ENCODE measurements at places on chromosomes 1 and 21. TPM values are rescaled to one million over a fixed set of nuclear protein-coding genes. Genes with fewer than 3 reads are reported as not detected.

The CLDN19 gene
- not detected for total RNA-seq

The EPHX1 gene
- total RNA-seq: 16.6 TPM

The PADI1 gene
- total RNA-seq: 0.18 TPM

The DEPDC1 gene
- total RNA-seq: 3.0 TPM

The THEM4 gene
- total RNA-seq: 9.8 TPM

The DRAXIN gene
- 1.2 TPM for total RNA-seq

The LCE2C gene
- not detected for total RNA-seq

The WNT4 gene
- 0.59 TPM for total RNA-seq

The MAP3K21 gene
- 0.59 TPM for total RNA-seq

The RGS5 gene
- total RNA-seq: 33.9 TPM

The PTPN7 gene
- total RNA-seq: not detected

The LENEP gene
- total RNA-seq: not detected

The LHX4 gene
- under 0.01 TPM for total RNA-seq

The OR2T29 gene
- not detected for total RNA-seq

The PPFIA4 gene
- 24.6 TPM for total RNA-seq

The FNDC5 gene
- 0.37 TPM for total RNA-seq

The SPRR3 gene
- not detected for total RNA-seq

The MEX3A gene
- 3.3 TPM for total RNA-seq

The AMY1B gene
- not detected for total RNA-seq

The NPHS2 gene
- not detected for total RNA-seq

The SPRR1A gene
- total RNA-seq: not detected

The RNF220 gene
- 60.0 TPM for total RNA-seq

The GIPC2 gene
- 1.2 TPM for total RNA-seq

The PROX1 gene
- under 0.01 TPM for total RNA-seq

The MARK1 gene
- total RNA-seq: 0.59 TPM
